ENCODE measurements at places on chromosomes 2 and 18. TPM values are rescaled to one million over a fixed set of nuclear protein-coding genes. Genes with fewer than 3 reads are reported as not detected.

Gene ANKRD30B
- polyA plus RNA-seq: not detected

Gene ZSCAN30
- 9.3 TPM for polyA plus RNA-seq

Gene SLC35F5
- polyA plus RNA-seq: 69.4 TPM

Gene KLHL41
- 0.67 TPM for polyA plus RNA-seq

Gene SERPINB7
- polyA plus RNA-seq: 1.9 TPM

Gene MAP3K19
- not detected for polyA plus RNA-seq

Gene PRSS56
- polyA plus RNA-seq: not detected

Gene SLC9A4
- 1.6 TPM for polyA plus RNA-seq

Gene ZEB2
- 17.2 TPM for polyA plus RNA-seq

Gene IL36B
- not detected for polyA plus RNA-seq

DNA sequence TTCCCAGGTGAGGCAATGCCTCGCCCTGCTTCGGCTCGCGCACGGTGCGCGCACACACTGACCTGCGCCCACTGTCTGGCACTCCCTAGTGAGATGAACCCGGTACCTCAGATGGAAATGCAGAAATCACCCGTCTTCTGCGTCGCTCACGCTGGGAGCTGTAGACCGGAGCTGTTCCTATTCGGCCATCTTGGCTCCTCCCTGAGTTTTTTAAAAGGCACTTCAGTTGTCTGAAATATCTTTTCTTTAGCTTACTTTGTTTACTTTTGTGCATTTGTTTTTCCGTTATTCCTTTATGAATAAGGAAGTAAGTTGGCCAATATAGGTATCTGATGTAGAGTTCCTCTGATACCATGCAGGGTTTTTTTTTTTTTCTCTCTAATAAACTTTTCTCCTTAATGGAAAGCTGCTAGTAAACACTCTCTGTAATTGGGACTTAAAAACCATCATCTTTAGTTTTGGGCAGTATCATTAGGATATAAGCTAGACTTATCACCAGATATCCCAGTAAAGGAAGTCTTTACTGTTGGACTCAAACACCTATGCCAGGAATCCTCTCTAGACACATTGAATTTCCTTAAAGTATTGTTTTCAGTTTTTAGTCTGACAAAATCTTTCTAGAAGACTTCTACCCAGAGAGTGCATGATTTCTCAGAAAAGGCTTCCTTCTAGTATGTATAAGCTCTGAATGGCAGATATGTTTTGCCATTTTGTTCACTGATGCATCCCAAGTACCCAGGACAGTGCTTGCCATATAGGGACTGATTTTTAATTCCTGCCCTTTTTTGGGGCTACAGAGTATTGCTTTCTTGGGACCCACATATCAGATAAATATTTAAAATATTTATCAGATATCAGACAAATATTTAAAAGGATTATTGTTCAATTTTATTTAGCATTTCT is 35.8 kb upstream of the DYSF start:
- H3K4me1 ChIP-seq: peaks cover 7% of the 10 kb centered on the region
- peak overlapping the region; percentile 90 for H3K27ac ChIP-seq
- peak overlapping the region; percentile 50 for H3K4me3 ChIP-seq
- no peaks in the 10 kb centered on the region for H3K27me3 ChIP-seq
- peak; percentile 6 for DNase-seq

- no peak overlapping the region for H3K27ac ChIP-seq
- no peaks in the 10 kb centered on the region for H3K27me3 ChIP-seq
- no peak for DNase-seq
- H3K4me3 ChIP-seq: no peak overlapping the region
Measured at GRCh38 chr2:233290051-233290845, 17.4 kb upstream of the SAG start.

GRCh38 chr2:46855805-46856204 is 59.8 kb downstream of the MCFD2 start:
- H3K27ac ChIP-seq: peak overlapping the region; percentile 72
- no peaks in the 10 kb centered on the region for H3K27me3 ChIP-seq
- DNase-seq: no peak

DNA sequence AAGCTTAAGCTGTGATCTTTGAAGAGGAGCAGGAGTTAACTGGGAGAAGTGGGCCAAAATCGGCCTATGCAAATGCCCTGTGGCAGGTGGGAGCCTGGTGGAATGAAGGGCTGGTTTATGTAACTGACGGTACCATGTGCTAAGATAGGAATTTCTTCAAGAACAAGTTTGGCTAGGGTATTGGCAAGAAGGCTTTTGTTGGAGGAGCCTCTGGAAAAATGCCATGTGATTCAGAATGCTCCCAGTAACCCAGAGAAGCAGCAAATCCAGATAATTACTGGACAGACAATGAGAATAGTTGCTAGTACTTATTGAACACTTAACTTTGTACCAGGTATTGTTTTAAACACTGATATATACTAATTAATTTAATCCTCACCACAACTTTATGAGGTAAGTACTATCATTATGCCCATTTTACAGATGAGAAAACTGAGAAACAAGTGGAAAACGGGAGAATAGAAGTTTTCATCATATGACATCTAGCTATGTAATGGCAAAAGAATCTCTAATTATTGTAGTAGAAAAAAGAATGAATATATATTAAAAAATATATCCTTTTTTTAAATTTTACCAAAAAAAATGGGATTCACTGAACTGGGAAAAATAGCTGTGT is 9.1 kb upstream of the FAM124B start:
- H3K36me3 ChIP-seq: no peaks in the 10 kb centered on the region
- no peak overlapping the region for H3K27ac ChIP-seq
- no peaks in the 10 kb centered on the region for H3K27me3 ChIP-seq
- peaks cover 3% of the 10 kb centered on the region for H3K4me1 ChIP-seq
- no peak for DNase-seq

- H3K27me3 ChIP-seq: no peaks in the 10 kb centered on the region
- no peak overlapping the region for H3K27ac ChIP-seq
- H3K4me1 ChIP-seq: peaks cover 17% of the 10 kb centered on the region
- H3K36me3 ChIP-seq: no peaks in the 10 kb centered on the region
Measured at GRCh38 chr2:29015701-29016470, 34.8 kb downstream of the TOGARAM2 start.

DNA sequence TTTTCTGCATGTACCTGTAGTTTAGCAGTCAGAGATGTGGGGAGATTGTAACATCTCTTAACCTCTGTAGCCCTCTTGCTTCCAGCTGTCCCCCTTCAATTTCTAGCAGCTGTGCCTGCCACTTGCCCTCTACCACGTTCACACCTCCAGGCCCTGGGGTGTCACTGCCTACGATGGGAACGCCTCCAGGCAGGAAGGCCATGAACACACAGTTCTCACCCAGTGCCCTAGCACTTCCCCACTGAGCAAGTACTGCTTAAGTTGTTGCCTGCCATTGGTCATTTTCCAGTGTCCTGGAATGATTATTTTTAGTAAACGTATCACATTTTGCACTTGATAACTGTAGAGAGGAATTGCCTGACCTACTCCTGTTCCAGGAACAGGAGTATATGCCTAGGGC is 77.1 kb upstream of the B3GNT7 start:
- no peaks in the 10 kb centered on the region for H3K4me1 ChIP-seq
- no peak overlapping the region for H3K27ac ChIP-seq
- no peaks in the 10 kb centered on the region for H3K27me3 ChIP-seq
- DNase-seq: no peak
- no peaks in the 10 kb centered on the region for H3K36me3 ChIP-seq

DNA sequence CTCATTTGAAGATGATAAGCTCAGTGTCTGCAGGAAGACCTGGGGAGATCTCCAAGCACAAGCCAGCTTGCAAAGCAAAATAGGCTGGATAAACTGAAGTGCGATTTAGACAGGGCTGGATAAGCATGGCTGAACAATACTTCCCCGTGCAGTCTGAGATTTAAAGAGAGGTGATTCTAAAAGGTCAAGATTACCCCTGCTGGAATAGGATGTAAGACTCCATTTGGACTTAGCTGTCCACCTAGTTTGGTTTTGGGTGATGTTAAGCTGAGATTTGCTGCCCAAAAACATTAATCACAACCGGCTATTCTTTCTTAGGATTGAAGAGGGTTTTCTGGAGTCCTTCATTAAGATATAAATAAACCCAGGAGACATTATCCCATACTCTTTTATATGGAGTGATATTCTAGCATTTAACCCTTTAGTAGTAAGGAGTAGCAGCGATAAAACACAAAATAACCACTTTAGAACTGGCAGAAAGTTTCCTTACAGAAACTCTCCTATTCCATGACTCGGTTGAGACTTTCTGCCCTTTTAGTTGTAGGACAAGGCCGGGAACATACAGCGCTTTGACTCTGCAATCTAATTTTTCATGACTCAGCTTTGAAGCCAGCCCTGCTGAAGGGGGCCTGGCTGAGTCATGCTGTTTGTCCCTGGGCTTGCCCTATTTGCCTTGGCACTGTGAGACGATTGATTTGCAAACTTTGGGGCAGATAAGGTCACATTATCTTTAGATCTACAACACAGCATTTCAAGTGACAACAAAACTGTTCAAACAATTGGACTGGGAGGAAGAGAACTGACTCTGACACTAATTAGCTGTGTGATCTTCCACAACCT is 238.2 kb downstream of the GCA start:
- H3K27me3 ChIP-seq: no peaks in the 10 kb centered on the region
- H3K4me3 ChIP-seq: no peak overlapping the region
- peak; percentile 62 for DNase-seq
- peaks cover 5% of the 10 kb centered on the region for H3K4me1 ChIP-seq
- H3K36me3 ChIP-seq: no peaks in the 10 kb centered on the region

DNA sequence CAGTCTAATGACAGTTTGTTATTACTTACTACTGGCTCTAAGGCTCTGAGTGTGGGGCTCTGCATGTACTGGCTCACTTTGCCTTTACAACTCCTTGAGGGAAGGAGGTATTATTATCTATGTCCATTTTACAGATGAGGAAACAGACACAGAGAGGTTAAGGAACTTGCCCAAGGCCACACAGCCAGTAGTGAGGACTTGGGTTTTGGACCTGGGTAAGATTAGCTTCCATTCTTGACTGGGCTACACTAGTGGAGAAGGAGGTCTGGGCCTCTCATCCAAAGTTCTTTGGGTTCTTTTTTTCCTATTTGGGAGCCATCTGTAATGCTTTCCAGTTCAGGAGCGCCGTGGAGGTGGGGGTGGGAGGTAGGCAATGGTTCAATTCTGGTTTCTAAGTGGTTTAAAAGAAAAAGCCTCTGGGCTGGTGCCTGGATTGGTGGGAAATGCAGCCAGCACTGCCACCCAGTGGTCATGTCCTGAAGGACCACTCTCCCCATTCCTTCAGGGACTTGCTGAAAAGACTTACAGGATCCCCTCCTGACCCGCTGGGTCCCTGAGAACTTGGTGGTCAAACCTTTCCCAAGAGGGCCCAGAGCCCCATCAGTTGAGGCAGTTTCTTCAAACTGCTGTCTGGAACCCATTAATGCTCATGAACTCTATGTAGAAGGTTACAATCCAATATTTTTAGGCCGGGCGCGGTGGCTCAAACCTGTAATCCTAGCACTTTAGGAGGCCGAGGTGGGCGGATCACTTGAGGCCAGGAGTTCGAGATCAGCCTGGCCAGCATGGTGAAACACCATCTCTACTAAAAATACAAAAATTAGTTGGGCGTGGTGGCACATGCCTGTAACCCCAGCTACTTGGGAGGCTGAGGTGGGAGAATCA is 38.6 kb upstream of the NOTO start:
- peak; percentile 82 for DNase-seq
- no peaks in the 10 kb centered on the region for H3K27me3 ChIP-seq
- no peaks in the 10 kb centered on the region for H3K36me3 ChIP-seq
- H3K4me3 ChIP-seq: no peak overlapping the region
- H3K27ac ChIP-seq: no peak overlapping the region
- no peaks in the 10 kb centered on the region for H3K4me1 ChIP-seq

DNA sequence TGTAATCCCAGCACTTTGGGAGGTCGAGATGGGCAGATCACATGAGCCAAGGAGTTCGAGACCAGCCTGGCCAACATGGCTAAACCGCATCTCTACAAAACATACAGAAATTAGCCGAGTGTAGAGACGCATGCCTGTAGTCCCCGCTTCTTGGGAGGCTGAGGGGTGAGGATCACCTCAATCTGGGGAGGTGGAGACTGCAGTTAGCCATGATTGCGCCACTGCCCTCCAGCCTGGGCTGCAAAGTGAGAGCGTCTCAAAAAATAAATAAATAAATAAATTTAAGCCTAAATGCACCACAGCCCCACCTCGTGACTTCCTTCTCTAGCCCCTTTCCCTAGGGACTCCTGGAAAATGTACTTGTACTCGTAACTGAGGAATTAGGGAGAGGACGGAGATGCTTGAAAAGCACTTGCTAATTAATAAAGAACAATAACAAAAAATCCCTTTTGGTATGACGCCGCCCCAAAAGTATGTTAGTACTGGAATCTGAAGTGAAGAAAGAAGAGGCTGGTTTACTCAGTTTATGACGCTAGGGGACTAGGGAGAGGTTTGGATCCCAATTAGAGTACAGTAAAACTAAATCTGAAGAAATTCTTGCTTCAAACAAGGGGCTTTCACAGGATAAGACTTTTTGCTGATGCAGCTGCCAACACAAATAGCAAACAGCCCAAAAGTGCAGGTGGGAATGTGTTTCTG is 887 bp upstream of the ZNF396 start:
- H3K36me3 ChIP-seq: no peaks in the 10 kb centered on the region
- DNase-seq: no peak
- H3K27me3 ChIP-seq: peaks cover 13% of the 10 kb centered on the region
- no peak overlapping the region for H3K4me3 ChIP-seq
- H3K27ac ChIP-seq: no peak overlapping the region
- H3K4me1 ChIP-seq: no peaks in the 10 kb centered on the region

- H3K27ac ChIP-seq: no peak overlapping the region
- no peaks in the 10 kb centered on the region for H3K36me3 ChIP-seq
- H3K27me3 ChIP-seq: no peaks in the 10 kb centered on the region
- no peak for DNase-seq
- no peaks in the 10 kb centered on the region for H3K4me1 ChIP-seq
Measured at GRCh38 chr2:162661618-162662017, 176.9 kb downstream of the KCNH7 start.

DNA sequence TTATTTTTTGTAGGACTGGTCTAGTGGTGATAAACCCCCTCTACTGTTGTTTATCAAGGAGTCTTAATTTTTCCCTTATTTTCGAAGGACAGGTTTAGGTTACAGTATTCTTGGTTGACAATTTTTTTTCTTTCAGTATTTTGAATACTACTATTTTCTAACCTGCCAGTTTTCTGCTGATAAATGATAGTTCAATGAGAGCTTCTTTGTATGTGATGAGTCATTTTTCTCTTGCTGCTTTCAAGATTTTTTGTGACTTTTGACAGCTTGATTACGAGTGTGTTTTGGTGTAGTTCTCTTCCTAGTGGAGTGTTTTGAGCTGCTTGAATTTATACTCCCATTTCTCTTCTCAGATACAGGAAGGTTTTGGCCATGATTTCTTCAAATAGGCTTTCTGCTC is 77.5 kb downstream of the ACSL3 start:
- H3K27ac ChIP-seq: no peak overlapping the region
- no peaks in the 10 kb centered on the region for H3K27me3 ChIP-seq
- no peaks in the 10 kb centered on the region for H3K36me3 ChIP-seq

GRCh38 chr2:237566401-237567235 is at the start of gene PRLH:
Gene PRLH, plus strand, starts transcription at chr2:237566574. Its CDS starts 0 bp downstream, at chr2:237566574.
- H3K4me1 ChIP-seq: no peaks in the 10 kb centered on the region
- no peaks in the 10 kb centered on the region for H3K27me3 ChIP-seq
- H3K27ac ChIP-seq: no peak within 1 kb of the TSS
- DNase-seq: no peak
- H3K36me3 ChIP-seq: no peaks in the 10 kb centered on the region

GRCh38 chr2:60463249-60463648 is 90.2 kb downstream of the BCL11A start:
- H3K4me1 ChIP-seq: peaks cover 8% of the 10 kb centered on the region
- H3K27ac ChIP-seq: peak overlapping the region; percentile 48
- H3K36me3 ChIP-seq: no peaks in the 10 kb centered on the region

GRCh38 chr2:205073433-205074020 is 528.3 kb downstream of the PARD3B start:
- no peak overlapping the region for H3K27ac ChIP-seq
- H3K4me1 ChIP-seq: no peaks in the 10 kb centered on the region
- H3K36me3 ChIP-seq: no peaks in the 10 kb centered on the region
- H3K4me3 ChIP-seq: no peak overlapping the region
- H3K27me3 ChIP-seq: no peaks in the 10 kb centered on the region
